ENCODE measurements at places on chromosomes 12 and 14. TPM values are rescaled to one million over a fixed set of nuclear protein-coding genes. Genes with fewer than 3 reads are reported as not detected.

KRT79 gene
- total RNA-seq = not detected

DNA sequence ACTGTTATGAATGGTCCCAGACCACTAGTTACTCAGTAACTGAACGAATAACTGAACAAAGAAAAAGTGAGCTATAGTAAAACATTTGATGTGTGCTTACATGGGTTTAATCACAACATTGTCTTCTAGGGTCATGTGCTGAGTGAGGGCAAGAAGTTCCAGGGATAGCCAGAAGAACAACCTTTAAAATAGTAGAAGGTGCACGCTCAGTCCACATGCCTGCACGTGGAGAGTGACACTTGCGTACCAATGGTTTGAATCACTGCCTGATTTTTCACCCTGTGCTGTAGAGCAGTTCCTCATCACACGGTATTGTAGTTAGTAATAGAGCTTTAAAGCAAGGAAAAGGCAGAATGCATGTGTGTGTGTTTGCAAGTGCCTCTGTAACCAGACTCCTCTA is 224.2 kb downstream of the EGLN3 start:
- no peak overlapping the region for H3K4me3 ChIP-seq
- no peaks in the 10 kb centered on the region for H3K36me3 ChIP-seq
- H3K4me1 ChIP-seq = no peaks in the 10 kb centered on the region
- H3K27ac ChIP-seq = no peak overlapping the region

DNA sequence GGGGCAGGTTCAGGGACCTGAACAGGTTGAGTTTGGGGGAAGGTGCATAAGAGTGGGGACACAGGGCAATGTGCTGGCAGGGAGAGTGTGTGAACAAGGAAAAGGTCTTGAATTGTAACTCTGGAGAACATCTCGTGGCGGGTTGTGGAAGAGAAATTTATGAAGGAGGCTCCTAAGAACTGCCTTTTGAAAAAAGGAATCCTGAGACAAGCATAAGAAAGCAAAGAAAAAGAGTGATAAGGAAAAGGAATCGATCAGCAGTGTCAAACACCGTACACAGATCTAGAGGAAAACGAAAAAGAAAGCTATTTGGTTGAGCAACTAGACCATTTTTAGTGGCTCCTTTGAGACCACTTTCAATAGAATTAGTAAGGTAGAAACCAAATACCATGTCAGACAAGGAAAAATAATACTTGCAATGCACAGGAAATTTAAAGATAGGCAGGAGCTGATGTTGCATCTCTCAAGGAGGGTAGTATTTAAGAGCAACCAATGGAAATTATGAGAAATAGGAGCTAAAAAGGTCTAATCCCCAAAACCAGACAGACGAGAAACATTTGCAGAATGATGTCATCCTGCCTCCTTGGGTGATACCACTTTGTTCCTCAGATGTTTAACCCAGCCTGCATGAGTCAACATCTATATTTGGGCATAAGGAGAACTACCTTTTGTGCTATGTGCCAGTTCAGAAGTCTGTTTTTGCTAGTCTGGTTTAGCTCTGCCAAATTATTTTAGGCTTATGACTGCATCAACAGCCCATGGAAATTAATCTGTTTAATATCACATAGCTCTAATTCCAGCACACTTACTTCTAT is 64.5 kb upstream of the STK38L start:
- peak; percentile 80 for DNase-seq
- H3K4me1 ChIP-seq = peaks cover 39% of the 10 kb centered on the region
- H3K4me3 ChIP-seq = peak overlapping the region; percentile 61
- H3K27me3 ChIP-seq = no peaks in the 10 kb centered on the region
- peak overlapping the region; percentile 87 for H3K27ac ChIP-seq
- peaks cover 1% of the 10 kb centered on the region for H3K36me3 ChIP-seq

GRCh38 chr14:51490205-51490604 is 161.5 kb upstream of the FRMD6 start:
- DNase-seq = no peak
- no peaks in the 10 kb centered on the region for H3K27me3 ChIP-seq
- H3K27ac ChIP-seq = no peak overlapping the region

ANKRD33 gene
- not detected for total RNA-seq

DBX2 gene
- not detected for total RNA-seq

DNA sequence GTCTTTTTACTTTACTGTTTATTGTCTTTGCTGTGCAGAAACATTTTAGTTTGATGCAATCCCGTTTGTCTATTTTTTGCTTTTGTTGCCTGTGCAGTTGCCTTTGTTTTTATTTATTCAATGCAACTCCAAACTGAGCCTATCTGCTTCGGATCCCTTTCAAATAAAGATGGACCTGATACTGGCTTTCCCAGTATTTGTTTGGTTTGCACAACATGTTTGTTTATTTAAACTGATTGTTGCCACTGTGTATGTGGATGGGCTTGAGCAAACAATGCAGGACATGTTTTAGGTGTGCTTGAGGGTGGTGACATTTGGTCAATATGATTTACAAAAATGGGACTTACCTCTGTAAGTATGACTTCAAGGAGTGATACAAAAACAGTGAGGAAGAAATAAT is 6.7 kb downstream of the TRHDE start:
- H3K27ac ChIP-seq = no peak overlapping the region
- H3K27me3 ChIP-seq = peaks cover 14% of the 10 kb centered on the region
- no peaks in the 10 kb centered on the region for H3K4me1 ChIP-seq
- DNase-seq = no peak

GRCh38 chr12:46342562-46343033 is 30.0 kb downstream of the SLC38A2 start:
- H3K27me3 ChIP-seq = peaks cover 20% of the 10 kb centered on the region
- no peak overlapping the region for H3K27ac ChIP-seq
- no peak overlapping the region for H3K4me3 ChIP-seq
- DNase-seq = peak; percentile 76
- H3K36me3 ChIP-seq = no peaks in the 10 kb centered on the region

GRCh38 chr14:71713016-71713415 is 219.2 kb upstream of the RGS6 start:
- DNase-seq = no peak
- no peaks in the 10 kb centered on the region for H3K27me3 ChIP-seq
- H3K4me3 ChIP-seq = no peak overlapping the region
- H3K4me1 ChIP-seq = peaks cover 25% of the 10 kb centered on the region
- no peak overlapping the region for H3K27ac ChIP-seq

TMEM30B gene
- total RNA-seq = 0.47 TPM

Data from activated CD4-positive, alpha-beta T cell treated with anti-CD3 and anti-CD28 coated beads, Interleukin-2, amount 10 ng/mL, durations not matched to agents 24 days and 14 days (primary cell).